ENCODE measurements at places on chromosomes 5 and 9.

GRCh38 chr5:169804861-169805260 lies 167.8 kb downstream of the DOCK2 start:
- peak; percentile 37 for DNase-seq

GRCh38 chr5:124572971-124573370 lies 173.5 kb downstream of the ZNF608 start:
- no peak for DNase-seq

DNA sequence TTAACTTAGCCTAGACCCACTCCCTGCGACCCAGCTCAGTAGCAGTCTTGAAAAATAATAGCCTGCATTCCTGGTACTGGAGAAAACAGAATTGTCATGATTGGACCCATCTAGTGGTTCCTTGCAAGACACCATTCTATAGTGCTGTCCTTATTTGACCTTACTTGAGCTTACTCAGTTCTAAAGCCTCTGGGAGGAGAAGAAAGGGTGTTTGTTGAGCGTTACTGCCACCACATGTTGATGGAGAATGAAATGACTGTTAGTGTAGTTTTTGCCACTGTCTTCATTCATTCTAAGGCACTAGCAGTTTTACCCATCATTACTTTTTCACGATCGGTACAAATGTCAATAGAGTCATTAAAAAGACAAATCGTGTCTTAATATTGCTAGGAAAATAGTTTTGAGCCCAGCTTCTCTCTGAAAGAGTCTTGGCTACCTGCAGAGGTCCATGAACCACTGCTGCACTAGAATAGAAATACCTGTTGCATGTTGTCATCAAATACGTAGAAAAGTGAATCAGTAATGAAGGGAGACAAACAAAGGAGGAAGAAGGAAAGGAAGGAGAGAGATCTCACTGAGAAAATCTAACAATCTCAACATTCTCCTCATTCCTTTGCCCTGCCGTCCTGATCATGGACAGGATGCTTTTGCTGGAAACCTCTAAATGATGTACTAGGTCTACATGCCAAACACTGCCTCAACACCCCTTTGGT lies 96.0 kb downstream of the LIX1 start:
- DNase-seq, result peak; percentile 15

- peak; percentile 77 for DNase-seq
Observed at GRCh38 chr9:37963936-37964739, 60.2 kb upstream of the SLC25A51 start.

GRCh38 chr5:143315214-143315613 lies 88.3 kb downstream of the NR3C1 start:
- DNase-seq, result no peak

DNA sequence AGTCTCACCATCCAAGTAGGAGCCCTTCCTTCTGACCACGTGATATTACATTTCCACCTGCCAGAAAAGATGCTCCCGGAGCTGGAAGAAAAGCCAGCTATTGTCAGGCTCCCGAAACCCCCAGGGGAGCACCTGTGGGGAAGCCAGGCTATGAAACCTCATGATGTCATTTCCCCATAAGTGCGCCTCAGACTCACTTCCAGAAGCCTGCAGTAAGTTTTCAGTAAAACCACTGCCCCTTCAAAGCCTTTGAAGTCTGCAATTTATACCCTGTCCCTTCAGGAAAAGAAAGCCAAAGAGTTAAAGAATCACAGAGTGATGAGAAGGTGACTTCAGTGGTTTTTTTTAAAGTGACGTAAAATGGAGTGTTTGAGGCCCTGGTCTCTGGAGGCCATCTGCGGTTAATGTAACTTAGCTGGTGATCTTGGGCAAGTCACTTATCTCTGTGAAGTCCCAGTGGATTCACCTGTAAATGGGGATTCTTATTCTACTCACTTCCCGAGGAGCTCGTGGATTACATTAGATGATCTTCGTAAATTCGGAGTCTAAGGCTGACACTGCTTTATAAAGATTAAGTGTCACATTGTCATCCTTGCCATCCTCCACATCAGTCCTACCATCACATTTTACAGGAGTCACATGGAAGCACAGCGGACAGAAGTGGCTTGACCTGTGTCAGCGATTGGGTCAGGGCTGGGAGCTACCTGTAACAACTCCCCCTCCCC lies 2.6 kb upstream of the SEMA6A start:
- DNase-seq, result no peak
